Stimulated activated CD4-positive, alpha-beta T cell treated with anti-CD3 and anti-CD28 coated beads, Interleukin-4, amount 100 ng/mL, for 48 hours (primary cell): ENCODE measurements at places on chromosomes 5 and 9.

DNA sequence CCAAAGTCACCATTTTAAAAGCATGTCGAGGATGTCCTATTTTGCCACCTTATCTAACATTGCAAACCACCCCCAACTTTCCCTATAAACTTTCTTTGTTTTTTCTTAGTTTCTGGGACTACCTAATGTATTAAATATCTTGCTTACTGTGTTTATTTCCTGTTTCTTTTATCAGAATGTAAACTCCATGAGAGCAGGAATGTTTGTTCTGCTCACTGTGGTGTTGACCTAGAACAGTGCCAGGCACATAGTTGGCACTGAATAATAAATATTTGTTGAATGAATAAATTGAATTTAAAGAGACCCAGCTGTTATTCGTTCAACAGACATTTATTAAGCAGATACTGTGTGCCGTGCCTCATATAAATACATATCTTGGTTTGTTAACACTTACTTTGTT lies 35.2 kb downstream of the MACIR start:
- DNase-seq = no peak

DNA sequence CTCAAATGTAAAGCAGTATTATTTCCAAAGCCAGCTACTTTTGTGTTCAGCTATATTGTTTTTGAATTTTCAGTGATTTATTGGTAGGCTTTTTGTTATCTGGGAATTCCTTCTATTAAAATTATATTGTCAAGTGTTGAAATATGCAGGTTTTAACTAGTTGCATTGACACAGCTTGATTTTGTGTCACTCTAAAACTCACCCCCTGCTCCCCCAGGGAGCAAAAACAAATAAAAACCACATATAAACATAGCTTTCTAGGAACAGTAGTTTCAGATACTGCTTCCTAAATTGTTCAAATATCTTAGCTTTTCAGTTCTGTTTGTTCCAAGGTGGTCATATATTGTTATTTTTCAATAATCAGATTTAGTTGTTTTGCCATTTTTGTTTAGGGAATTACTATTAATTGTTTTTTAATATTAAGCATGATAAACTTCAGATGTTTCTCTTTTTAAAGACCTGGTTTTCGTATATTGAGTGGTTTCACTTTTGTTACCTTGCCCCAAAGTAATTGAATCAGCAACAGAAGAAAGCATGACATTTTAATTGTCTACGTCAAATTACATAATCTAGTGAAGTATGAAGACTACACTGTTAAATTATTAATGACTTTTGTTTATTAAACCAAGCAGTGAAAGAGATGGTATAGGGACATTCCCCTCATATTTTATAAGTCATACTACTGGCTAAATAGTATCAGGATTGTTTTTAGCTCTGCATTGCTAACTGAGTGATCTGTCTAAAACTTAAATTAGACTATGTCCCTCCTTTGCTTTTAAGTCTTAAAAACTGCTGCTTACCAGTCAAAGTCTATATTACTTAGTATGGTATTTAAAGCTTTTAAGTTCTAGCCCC lies 43.4 kb downstream of the ERBIN start:
- no peak for DNase-seq

- no peak for DNase-seq
These were observed 64.6 kb downstream of the ENC1 start for GRCh38 chr5:74575741-74576538.

DNA sequence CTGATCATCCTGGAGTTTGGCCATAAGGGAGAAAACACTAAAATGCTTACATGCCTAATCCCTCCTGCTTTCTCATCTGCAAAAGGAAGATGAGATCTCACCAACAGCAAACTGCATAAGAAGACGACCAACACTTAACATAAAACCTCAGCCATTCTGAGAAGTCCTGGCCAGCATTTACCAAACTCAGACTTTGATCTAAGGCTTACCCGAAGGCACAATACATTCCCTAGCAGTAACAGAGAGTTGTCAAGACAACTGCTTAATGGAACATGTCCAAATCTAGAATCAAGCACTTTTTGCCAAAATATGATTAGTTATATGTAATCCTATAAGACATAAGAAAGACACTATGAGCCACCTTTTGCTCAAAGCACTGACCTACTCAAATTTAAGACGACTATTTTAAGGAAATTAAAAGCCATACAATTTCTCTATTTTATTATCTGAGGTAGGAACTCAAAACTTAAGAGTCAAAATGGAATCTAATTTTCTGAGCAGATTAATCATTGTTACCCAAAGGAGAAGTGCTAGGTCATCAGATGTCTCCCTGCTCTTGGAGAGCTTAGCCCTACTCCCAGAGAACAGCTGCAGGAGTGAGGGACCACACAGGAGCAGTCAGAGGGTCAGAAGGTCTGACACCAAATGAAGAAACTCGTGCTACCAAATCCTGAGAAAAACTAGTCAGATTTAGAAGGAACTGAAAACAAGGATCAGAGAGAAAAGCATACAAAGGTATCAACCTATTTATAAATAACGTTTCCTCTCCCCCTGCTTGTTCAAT lies 39.3 kb downstream of the EPB41L4A start:
- no peak for DNase-seq

- DNase-seq = no peak
These were observed 80.8 kb downstream of the ASTN2 start for GRCh38 chr9:117334101-117334500.

DNA sequence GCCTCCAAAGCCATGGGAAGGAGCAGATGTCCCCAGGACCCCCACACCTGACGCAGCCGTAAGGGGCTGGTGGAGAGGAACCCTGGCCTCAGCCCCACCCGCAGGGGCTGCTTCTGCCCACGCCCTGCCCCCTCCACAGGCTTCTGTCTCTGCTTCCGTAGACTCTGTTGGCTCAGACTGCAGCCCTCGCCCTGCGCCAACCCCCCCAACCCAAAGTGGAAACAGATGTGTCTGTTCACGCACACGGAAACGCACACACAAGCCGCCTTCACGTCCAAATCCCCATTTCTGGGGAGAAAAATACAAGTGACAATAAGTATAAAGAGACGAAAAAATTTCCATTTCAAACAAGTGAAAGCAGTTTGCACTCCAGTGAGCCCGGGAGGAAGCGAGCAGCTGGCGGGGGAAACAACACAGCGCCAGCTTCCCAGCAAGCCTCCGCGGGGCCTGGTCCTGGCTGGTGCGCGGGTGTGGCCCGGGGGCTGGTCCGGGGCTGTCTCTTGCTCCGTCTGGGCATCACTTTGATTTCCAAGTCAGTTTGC lies 32.6 kb upstream of the RXRA start:
- DNase-seq = no peak

DNA sequence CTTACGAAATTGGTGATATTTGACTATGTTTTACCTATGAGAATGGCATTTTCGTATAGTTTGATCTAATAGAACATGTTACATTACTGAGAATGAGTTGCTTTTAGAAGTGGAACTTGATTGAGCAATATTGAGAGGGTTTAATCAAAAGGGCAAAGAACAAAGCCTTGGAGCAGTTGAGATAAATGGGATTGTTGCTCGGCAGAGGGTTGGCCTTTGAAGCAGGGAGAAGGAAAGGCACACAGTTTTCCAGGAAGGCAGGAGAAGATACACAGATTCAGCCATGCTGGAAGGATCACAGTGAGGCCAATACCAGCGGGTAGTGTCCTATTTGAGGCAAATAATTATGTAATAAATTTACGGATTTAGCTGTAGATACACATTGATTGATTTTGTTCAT lies 19.5 kb downstream of the MAN2A1 start:
- no peak for DNase-seq

DNA sequence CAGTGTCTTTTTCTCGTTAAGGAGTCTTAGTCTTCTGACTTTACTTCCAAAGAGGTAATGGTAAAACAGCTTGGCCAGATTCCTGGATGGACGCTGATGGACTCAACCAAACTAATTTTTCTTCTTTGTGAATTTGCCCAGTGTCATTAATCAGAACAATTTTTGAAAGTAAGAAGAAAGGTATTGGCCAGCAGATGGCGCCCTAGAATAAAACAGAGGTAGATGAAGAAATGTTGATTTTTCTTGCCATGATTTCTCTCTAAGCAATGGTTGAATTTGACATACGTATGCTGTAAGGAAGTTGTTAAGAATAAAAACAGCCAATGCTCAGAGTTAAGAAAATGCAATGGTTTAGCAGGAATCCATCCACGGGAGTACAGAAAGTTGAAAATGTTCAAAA lies 500.0 kb downstream of the DIRAS2 start:
- peak; percentile 26 for DNase-seq

- DNase-seq = no peak
These were observed 28.9 kb downstream of the FYB1 start for GRCh38 chr5:39190311-39191102.

GRCh38 chr9:92948038-92948534 lies 763 bp downstream of the FGD3 start:
- no peak for DNase-seq

- DNase-seq = no peak
These were observed 3.1 kb upstream of the RGMB start for GRCh38 chr5:98770209-98770910.
